HFFc6 (cell line): ENCODE measurements at places on chromosomes 16 and 17.

GRCh38 chr17:59439741-59440211, 108.3 kb downstream of the YPEL2 start:
- no peak for DNase-seq

DNA sequence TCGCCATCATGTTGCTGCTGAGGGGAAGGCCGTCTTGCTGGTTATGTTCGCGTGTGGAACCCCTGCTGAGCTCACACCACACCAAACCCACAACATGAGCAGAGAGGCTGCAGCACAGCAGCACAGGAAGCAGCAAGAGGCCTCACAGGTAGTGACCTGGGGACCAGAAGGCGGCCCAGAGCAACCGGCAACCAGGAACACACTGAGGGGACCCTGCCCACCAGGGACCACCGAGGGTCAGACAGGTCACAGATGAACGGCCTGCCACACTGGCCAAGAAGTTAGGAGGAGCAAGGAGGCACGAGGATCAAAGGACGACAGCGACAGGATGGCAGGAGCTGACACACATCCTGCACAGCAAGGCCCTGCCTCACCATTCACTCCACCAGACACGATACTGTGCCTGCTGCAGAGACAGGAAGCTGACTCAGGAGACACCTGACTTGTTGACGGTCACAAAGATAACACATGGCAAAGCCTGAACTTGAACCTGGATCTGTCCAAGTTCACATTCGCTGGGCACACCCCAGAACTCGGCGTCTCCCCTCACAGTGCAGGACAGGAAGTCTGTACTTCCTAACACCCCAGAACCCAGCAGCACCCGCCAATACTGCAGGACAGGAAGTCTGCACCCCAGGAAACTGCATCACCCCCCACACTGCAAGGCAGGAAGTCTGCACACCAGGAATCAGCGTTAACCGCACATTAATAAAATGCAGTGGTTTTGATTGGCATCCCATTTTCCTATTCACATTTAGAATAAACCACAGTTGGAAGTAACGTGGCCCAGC, 98.5 kb downstream of the ZNF778 start:
- DNase-seq = peak; percentile 91

DNA sequence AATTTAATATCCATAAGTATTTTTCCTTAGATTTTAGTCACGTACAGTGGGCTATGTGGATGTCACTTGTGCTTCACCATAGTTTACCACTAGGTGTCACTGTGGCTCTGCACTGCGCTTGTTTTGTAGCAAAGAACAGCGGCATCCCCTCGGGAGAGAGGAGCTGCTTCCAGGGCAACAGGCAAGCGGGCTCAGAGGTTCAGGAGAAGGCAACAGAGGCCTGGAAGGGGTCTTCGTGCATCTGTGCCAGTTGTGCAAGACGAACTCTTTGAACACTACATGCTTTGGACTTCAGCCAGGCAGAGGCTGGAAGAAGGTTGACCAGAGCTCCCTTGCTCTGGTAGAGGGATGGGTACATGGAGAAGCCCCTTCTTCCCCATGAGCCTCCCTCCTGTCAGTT, 20.6 kb downstream of the CYB561 start:
- DNase-seq = peak; percentile 70

- peak; percentile 38 for DNase-seq
Observed at GRCh38 chr17:71975331-71975801, 145.5 kb upstream of the SOX9 start.

DNA sequence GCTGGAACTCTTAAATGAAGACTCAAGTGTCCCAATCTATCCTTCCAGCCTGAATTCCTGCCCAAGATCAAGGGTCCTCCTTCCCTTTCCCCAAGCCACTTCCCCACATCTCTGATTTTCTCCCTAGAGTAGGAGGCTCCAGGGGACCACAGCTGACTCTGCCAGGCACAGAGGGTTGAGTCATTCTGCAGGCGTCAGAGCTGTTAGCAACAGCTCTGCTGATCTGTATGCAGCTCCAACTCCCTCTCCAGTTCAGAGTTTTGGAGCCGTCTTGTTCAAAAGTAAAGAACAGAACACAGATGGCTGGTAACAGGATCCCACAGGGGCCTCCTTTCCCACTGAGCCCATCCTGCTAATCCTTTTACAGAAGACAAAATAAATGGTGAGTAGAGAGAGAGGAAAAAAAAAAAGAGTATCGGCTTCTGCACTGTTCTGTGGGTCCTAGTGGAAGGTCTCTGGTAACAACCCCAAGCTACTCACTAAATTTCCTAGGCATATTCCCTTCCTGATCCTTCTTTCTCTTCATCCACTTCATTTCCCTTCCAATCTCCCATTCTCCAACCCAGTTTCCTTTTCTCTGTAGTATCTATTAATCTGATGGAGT, 13.4 kb upstream of the TAOK1 start:
- peak; percentile 75 for DNase-seq
